ENCODE measurements at places on chromosomes 3 and 15. TPM values are rescaled to one million over a fixed set of nuclear protein-coding genes. Genes with fewer than 3 reads are reported as not detected.

The EPHB3 gene
- total RNA-seq = 17.7 TPM

The GOLGA6L9 gene
- 9.3 TPM for total RNA-seq

The CASR gene
- total RNA-seq = not detected

The HAPLN3 gene
- total RNA-seq = 16.9 TPM

The TMEM40 gene
- total RNA-seq = 31.7 TPM

The DUOXA2 gene
- 1.5 TPM for total RNA-seq

The NGRN gene
- 59.2 TPM for total RNA-seq

The RAB6B gene
- 3.7 TPM for total RNA-seq

The ALCAM gene
- 15.2 TPM for total RNA-seq

The HRG gene
- 0.25 TPM for total RNA-seq

The NUP210 gene
- total RNA-seq = 10.1 TPM

The ZBTB47 gene
- 47.9 TPM for total RNA-seq

The PLA1A gene
- 1.7 TPM for total RNA-seq

The ETV5 gene
- 18.4 TPM for total RNA-seq

The WNT5A gene
- 52.3 TPM for total RNA-seq

The SERPINI2 gene
- total RNA-seq = not detected

The AGBL1 gene
- total RNA-seq = not detected

The GAP43 gene
- 4.9 TPM for total RNA-seq

The NPAP1 gene
- not detected for total RNA-seq

The LRRC31 gene
- not detected for total RNA-seq

The ZNF80 gene
- total RNA-seq = 0.74 TPM

The THAP10 gene
- total RNA-seq = 2.7 TPM

The CISH gene
- 21.9 TPM for total RNA-seq

The ZNF654 gene
- 16.7 TPM for total RNA-seq
